ENCODE measurements at places on chromosomes 12 and 14. TPM values are rescaled to one million over a fixed set of nuclear protein-coding genes. Genes with fewer than 3 reads are reported as not detected.

Gene LIN7A
- total RNA-seq: 35.1 TPM

Gene IQSEC3
- total RNA-seq: 13.0 TPM

Gene FOXN4
- 3.4 TPM for total RNA-seq

Gene FOXM1
- total RNA-seq: 3.8 TPM

Gene DACT1
- 27.2 TPM for total RNA-seq

Gene CLEC6A
- total RNA-seq: 0.27 TPM

Gene GLIPR1L1
- not detected for total RNA-seq

Gene CLEC1B
- total RNA-seq: 1.5 TPM

Gene HRK
- 0.60 TPM for total RNA-seq

Gene MUCL1
- total RNA-seq: not detected

Gene C12orf50
- 0.22 TPM for total RNA-seq

Gene ABCC9
- total RNA-seq: 44.8 TPM

Gene IL22
- not detected for total RNA-seq

Gene HHIPL1
- 11.6 TPM for total RNA-seq

Gene NGB
- 1.4 TPM for total RNA-seq

Gene NOVA1
- 45.1 TPM for total RNA-seq

Gene GYS2
- total RNA-seq: not detected

Gene RASSF9
- 5.9 TPM for total RNA-seq

Gene TMEM229B
- 7.0 TPM for total RNA-seq
